ENCODE measurements at places on chromosomes 2 and 18.

- no peak for DNase-seq
Measured at GRCh38 chr2:226963528-226963927, 127.7 kb downstream of the RHBDD1 start.

DNA sequence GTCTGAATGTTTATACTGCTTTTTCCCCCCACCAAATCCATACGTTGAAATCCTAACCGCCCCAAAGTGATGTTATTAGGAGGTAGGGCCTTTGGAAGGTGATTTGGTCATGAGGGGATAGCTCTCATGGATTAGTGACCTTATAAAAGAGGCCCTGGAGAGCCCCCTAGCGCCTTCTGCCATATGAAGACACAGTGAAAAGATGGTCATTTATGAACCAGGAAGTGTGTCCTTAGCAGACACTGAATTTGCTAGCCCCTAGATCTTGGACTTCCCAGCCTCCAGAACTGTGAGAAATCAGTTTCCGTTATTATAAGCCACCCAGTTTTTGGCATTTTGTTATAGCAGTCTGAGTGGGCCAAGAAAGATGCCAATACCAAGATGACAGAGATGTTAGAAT, 7.2 kb upstream of the TSN start:
- DNase-seq, result peak; percentile 63

DNA sequence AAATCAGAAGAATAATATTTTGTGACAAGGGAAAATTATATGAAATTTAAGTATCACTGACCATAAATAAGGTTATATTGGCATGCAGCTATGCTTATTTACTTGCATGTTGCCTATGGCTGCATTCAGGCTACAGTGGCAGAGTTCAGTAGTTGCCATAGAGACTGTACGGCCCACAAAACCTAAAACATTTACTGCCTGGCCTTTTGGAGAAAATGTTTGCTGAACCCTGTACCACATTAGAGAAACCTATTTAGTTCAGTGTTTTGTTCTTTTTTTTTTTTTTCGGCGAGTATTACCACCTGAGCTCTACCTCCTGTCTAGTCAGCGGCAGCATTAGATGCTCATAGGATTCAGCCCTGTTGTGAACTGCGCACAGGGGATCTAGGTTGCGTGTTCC, 163.7 kb downstream of the MCFD2 start:
- DNase-seq, result no peak

GRCh38 chr2:241241669-241242068, 53.2 kb downstream of the ANO7 start:
- no peak for DNase-seq

DNA sequence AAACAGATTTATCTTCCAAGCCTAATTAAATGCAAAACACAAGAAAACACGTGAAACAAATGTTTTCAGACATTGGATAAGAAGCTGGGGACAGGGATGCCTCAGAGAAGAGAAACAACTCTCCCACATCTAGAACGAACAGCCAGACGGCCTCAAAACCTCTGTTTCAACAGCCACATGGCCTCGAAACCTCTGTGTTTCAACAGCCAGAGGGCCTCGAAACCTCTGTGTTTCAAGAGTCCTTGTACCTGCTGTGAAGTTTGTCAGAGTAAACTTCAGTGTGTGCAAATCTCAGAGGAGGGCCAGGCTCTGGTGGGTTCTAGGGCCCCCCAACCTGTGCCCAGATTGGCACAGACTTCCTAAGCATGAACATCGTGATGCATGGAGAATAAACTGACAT, 43.3 kb upstream of the NFATC1 start:
- no peak for DNase-seq

DNA sequence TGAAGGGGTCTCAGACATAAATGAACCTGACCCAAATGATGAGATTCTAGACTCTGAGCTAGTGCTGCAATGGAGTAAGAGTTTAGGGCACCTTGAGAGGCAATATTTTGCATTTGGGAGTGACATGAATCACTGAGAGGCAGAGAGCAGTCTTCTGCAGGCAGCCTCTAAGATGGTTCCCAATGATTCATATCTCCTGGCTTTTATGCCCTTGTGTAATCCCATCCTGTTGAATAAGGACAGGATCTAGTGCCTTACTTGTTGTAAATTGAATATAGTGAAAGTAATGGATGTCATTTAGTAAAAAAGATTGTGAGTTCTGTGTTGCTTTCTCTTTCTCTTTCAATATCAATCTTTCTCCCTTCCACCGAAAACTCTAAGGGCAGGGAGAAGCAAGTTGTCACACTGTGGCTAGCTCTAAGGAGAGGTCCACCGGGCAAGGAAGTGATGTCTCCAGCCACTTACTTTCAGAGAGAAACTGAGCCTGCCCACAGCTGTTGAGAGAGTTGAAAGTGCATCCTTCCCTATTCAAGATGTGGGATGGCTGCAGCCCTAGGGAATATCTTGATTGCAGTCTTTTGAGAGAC, 144.7 kb downstream of the TRIB2 start:
- no peak for DNase-seq

DNA sequence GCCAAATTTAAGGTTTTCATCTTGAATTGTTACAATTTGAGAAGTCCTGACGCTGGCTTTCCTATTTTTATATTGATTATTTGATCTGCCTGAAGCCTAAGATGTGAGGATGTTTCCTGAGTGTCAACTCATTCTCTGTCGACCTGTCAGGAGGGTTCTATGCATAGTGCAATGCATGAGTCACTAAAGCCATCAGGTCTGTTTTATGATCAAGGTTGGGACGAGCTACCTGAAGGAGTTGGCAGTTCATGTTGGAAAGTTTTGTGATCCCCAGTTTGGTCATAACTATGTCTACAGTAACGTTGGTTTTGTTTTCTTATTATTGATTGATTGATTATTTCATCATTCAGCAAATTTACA, 71.2 kb downstream of the NABP1 start:
- DNase-seq, result no peak

- no peak for DNase-seq
Measured at GRCh38 chr2:55078956-55079355, 28.7 kb upstream of the RTN4 start.

GRCh38 chr2:154846842-154847241, 148.3 kb downstream of the KCNJ3 start:
- no peak for DNase-seq

DNA sequence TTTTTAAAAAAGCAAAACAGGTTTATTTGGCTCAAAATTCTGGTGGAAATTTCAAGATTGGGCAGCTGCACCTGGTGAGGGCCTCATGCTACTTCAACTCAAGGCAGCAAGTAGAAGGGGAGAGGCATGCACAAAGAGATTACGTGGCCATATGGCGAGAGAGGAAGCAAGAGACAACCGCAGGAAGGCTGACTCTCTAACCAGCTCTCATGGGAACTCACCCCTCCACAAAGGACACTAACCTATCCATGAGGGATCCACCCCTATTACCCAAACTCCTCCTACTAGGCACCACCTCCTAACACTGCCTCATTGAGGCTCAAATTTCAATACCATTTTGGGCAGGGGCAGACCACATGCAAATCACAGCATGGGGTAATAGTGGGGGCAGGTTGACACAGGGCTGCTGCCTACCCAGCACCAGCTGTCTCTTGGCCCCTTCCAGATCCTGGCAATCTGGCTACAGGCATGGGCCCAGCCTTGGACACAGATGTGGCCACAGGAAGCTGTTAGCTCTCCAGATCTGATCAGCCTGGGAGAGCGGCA, 2.0 kb upstream of the CAPN10 start:
- peak; percentile 75 for DNase-seq

GRCh38 chr2:23423062-23423872, 38.3 kb downstream of the KLHL29 start:
- peak; percentile 70 for DNase-seq

DNA sequence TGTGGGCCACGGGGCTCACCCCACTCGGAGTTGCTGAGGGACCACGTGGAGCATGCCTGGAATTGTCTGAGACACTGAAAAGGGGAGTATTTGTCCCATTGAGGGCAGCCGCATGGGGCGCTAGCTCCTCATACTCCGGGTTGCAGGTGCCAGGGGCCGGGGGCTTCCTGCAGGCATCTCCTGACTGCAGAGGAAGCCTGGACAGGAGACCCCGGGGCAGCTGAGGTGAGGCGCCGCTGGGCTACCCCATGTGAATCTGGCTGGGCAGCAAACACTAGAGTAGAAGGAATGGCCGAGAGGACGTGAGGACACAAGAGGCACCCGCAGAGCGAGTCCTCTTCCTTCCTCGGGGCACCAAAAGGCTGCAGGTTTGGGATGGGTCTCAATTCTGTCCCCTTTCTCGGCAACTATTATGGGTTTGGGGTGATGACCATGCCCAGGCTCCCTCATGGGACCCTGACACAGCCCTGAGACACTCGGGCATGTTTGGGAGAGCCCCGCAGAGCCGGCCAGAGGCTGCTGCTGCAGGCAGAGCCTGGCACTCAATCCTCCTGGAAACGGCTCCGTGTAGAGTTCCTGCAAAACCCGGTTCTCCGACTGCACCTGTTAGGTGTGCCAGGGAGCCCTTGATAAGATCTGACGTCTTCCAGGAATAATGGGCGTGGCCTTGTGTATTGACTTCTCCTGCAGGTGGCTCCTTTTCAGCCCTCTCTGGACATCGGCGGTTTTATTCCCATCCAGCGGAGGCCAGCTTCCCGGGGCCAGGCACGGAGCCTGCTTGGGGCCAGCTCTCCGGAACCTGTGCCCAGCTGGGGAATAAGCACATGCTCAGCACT, 77.0 kb downstream of the CTIF start:
- DNase-seq, result no peak

GRCh38 chr2:39381653-39382052, 55.4 kb downstream of the MAP4K3 start:
- no peak for DNase-seq

- DNase-seq, result no peak
Measured at GRCh38 chr2:197250084-197250397, 60.5 kb downstream of the ANKRD44 start.

- DNase-seq, result peak; percentile 9
Measured at GRCh38 chr2:175251425-175252041, 70.0 kb upstream of the ATP5MC3 start.

- peak; percentile 26 for DNase-seq
Measured at GRCh38 chr2:3779496-3780049, 76.2 kb downstream of the DCDC2C start.

DNA sequence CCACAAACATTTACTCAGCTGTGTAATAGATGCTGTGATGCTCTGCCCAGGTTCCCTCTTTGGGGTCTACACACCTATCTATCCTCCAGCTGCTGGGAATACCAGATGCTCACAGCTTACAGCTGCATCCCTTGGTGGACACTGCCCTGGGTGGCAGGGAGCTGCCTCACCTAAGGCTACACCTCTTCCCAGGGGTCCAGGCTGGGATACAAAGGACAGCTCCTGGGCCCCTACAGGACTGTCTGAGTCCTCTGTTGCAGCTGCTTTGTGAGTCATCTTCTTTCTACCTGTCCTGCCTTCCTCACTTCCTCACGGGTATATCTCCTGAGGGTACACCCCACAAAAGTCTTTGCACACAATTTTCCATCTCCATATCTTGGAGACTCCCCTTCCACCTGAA, 27.6 kb downstream of the THNSL2 start:
- no peak for DNase-seq

- no peak for DNase-seq
Measured at GRCh38 chr2:145108361-145108778, 588.5 kb upstream of the ZEB2 start.

GRCh38 chr2:195677290-195677689, 20.3 kb downstream of the SLC39A10 start:
- no peak for DNase-seq

DNA sequence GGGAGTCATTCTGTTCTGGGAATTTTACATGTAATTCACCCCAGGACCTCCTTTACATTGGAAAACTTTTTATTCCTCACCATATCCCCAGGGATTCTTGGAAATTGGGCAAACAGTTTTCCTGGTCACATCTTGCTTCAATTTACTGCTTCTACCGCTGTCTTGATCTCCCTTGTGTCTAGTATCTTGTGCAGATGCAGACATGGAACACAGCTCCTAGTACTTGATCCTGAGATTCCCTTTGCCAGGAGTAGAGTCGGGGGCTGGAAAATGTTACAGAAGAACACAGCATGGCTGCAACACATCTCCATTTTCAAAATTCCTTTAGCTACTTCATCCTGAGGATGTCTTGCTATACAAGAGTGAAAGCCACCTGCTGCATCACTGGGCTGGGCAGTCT, 472.8 kb downstream of the PLCL1 start:
- DNase-seq, result no peak

DNA sequence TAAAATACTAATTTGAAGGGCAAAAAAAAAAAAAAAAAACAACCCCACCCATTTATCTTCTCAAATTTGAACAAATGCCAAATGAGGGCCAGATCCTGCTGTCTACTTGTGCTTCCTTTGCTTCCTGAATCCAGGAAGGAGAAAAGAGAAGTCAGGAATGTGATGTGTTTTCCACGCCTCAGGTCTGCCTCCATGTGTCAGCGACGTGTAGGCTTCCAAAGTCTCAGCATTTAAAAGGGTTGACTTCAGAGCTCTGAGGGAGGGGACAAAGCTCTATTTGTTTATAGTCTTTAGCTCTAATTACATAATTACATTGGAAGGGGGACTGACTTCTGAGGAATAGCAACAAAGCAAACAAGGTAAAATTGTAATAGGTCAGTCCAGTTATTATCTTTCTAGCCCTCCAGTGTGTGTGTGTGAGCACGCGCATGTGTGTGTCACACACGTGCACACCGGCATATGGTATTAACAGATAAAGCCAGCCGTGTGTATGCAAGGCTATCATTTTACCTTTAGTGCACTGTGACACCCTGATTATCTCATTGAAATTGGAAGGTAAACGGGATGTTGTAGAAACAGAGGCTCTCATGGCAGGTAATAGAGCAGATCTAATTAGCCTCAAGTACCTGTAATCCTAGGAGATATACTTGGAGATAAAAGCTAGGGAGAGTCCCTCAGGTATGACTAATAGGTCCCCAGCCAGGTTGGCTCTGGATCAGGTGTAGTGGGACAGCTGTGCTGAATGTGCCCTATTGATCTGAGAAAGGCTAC, 911.4 kb upstream of the ZEB2 start:
- DNase-seq, result peak; percentile 64

DNA sequence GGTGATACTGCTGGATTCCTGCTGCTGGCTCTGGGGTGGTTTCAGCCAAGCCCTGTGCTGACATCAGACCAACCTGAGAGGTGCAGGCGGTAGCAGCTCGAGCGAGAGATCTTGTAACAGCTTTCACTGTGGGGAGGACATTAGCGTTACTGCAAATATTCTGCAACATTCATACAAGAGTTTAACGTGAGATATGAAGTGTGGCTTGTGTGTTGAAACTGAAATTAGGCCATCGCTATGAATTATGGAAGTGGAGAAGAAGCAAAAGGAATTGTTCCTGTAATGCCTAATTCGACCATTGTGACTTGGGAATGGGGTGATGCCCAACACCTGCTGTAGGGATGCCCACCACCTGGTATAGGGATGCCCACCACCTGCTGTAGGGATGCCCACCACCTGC, 6.5 kb upstream of the MLPH start:
- no peak for DNase-seq

GRCh38 chr2:28869494-28870145, 489 bp downstream of the TRMT61B start:
- no peak for DNase-seq

GRCh38 chr18:21254576-21254975, 12.5 kb downstream of the GREB1L start:
- DNase-seq, result no peak

GRCh38 chr2:149235816-149236375, 94.5 kb upstream of the LYPD6 start:
- no peak for DNase-seq

All from WERI-Rb-1 (cell line).